ENCODE measurements at places on chromosomes 4 and X.
A peak's percentile ranks its signal among the peaks of the same experiment; 100 is the strongest.

GRCh38 chrX:153725039-153725831 is 579 bp downstream of the ABCD1 start:
- DNase-seq, result no peak

- DNase-seq, result no peak
Observed at GRCh38 chr4:54099287-54099747, 646 bp upstream of the GSX2 start.

- DNase-seq, result no peak
Observed at GRCh38 chr4:40173470-40173875, 23.4 kb upstream of the RHOH start.

DNA sequence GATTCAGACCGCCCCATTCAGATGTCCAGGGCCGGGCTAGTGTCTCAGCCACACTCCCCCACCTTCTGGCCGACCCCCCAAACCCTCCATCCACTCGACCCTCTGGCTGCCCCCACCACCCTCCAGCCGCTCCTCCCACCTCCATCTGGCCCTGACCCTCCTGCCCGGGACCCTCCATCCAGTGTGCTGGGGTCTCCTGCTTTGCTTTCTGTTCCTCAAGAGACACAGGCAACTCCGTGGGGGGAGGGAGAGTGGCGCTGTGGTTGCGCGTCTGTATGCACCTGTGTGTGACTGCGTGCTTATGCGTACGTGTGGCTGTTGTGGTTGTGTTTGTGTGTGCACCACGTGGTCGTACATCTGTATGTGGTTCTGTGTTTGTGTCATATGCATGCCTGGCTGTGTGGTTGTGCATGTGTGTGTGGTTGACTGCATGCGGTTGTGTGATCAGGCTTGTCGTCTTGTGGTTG is 33.3 kb downstream of the CPLX1 start:
- no peak for DNase-seq

- peak; percentile 18 for DNase-seq
Observed at GRCh38 chr4:5869966-5870619, 22.8 kb downstream of the CRMP1 start.

DNA sequence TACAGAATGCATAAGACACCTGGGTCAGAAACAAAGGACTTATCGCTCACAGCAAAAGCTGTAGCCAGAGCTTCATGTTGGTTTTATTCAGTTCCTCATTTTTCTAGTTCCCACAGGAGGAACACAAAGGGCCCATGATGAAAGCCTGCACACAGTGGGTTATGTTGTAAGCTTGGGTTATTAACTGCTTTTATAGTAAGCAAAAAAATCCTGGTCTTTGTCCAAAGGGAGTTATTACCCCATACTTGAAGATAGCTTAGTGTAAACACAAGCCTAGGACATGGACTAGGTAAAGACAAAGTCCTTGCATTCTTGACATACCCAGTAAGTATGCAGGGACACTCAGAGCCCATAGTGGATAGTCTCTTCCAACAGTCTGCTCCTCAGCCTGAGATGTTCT is 11.7 kb downstream of the BBS12 start:
- DNase-seq, result no peak

GRCh38 chr4:83371936-83372335 is 37.3 kb upstream of the HPSE start:
- DNase-seq, result no peak

DNA sequence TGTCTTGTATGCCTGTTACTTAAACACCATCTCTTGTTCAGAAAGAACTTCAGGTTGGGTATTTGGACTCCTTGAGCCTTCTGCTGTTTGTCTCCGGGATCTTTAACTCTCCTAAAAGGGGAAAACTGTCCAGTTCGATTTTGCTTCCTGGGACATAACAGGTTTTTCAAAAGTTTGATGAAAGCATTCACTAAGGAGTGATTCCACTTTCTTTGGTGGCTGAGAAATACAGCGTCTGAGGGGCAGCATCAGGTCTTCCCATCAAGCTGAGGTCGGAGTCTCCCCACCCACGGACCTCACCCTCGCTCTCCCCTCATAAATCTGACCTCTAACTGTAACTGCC is 1.4 kb downstream of the AFAP1 start:
- no peak for DNase-seq

GRCh38 chrX:13716905-13717304 is 17.5 kb downstream of the TRAPPC2 start:
- no peak for DNase-seq

- DNase-seq, result peak; percentile 19
Observed at GRCh38 chr4:46386570-46386969, 3.4 kb downstream of the GABRA2 start.

DNA sequence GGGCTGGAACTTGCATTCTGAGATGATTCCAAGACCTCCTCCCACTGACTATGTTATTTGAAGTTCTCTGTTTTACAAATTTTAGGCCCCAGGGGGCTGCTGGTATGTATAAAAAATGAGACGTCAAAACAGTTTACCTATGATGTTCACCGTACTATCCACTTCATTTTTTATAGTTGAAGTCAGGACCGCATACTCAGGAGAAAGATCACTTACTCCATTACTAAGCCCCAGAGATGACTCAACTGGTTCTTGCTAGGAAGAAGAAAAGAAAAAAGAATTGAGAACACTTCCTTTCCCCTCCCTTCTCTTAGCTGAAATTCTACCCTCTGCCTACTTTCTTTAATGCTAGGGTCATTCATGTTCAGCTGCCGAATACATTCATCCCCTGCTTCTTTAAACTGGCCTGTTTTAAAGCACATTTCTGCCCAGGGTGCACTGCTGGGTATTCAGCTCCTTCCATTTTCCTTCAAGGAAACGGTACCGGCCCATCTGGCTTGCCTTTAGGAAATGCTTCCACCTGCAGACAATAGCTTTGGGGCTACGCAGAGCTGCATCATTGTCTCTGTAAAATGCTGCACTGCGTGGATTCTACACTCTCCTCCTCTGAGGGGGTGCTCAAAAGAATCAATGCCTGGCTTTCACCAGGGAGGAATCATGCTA is 66.2 kb downstream of the IRF2 start:
- DNase-seq, result no peak

- no peak for DNase-seq
Observed at GRCh38 chr4:104870495-104871233, 276.0 kb upstream of the TET2 start.

GRCh38 chr4:44447563-44448504 is 775 bp downstream of the KCTD8 start:
- DNase-seq, result peak; percentile 75

GRCh38 chr4:136017556-136017955 is 1514.7 kb downstream of the PCDH18 start:
- no peak for DNase-seq

GRCh38 chrX:115912372-115912897 is 258.1 kb upstream of the AGTR2 start:
- no peak for DNase-seq

DNA sequence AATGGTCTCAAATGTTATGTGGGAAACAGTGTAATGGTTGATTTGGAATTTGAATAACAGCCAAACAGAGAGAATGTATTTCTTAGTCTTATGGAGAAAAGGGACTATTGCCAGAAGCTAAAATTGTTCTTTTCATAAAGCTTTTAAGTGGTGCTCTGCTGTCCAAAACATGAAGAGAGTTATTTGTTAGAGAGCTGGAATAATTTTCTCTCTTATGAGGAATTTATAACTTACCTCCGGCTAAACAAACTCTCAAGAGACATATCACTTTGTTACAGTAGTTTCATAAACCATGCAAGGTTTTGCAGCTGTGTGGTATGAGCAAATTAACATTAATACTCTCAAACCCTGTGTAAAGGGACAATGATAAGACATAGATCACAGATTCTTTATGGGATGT is 28.6 kb downstream of the SULT1B1 start:
- no peak for DNase-seq

DNA sequence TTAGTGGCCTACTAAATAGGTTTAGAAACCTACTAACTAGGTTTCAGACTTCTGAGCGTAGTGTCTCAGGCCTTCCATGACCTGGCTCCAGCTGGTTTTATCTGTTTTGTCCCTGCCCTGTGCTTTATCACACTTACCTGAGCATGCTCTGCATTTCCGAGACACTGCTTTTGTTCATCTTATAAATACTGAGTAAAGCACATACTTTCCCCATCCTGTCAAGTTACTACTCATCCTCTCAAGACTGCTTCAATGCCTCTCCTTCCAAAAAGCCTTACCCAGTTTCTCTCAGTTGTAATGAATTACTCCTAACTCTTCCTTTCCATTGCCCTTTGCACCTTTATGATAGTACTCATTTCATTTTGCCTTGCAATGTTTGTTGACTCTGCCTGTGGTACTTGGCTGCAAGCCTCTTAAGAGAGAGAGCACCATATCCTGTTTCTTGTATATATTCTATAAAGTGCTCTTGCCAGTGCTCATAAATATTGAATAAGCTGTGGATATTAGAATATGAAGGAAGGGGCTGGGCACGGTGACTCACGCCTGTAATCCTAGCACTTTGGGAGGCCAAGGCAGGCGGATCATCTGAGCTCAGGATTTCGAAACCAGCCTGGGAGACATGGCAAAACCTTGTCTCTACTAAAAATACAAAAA is 34.4 kb downstream of the SLAIN2 start:
- no peak for DNase-seq

DNA sequence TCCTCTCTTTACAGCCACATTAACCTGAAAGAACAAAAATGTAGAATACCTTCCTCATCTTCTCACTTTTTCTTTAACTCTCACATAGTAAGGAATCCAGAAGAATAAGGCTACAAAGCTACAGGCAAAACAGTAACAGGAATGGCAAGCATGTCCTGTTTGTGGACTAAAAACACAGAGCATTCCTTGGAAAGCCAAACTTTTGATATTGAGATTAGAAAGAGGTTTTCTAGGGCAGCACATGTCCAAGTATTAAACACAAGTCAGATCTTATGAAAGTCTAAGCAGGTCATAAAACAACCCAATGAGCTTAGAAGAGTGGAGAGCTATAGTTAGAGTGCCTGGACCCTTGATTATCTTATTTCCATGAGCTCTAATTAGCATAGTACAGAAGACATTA is 58.2 kb upstream of the FAM9C start:
- no peak for DNase-seq

- DNase-seq, result peak; percentile 61
Observed at GRCh38 chr4:71713611-71714203, 70.2 kb downstream of the GC start.

Data from NCI-H2171 treated with DMSO at 0.1 percent for 48 hours (cell line).